MG63 (cell line): ENCODE measurements at places on chromosomes 1 and 21. TPM values are rescaled to one million over a fixed set of nuclear protein-coding genes. Genes with fewer than 3 reads are reported as not detected.

DNA sequence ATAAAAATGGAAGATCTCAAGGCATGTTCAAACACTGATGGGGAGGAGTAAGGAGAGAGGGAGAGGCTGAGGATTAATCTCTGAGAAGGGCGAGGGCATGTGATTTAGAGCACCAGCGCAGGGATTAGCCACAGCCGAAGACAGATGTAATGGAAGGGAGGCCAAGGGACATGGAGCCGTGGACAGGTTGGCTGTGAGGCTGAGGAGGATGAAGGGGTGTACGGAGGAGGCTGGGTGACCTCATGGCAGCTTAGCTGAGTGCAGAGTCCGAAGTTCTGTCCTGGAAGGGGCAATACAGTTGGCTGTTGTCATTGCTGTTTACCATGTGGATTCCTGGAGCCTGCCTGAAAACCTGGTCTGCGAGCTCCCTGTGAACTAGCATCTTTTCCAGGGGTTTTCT, 342.8 kb downstream of the RPS6KC1 start:
- no peak for DNase-seq

Gene MTMR11
- 0.35 and 3.0 TPM in 2 replicates for total RNA-seq

DNA sequence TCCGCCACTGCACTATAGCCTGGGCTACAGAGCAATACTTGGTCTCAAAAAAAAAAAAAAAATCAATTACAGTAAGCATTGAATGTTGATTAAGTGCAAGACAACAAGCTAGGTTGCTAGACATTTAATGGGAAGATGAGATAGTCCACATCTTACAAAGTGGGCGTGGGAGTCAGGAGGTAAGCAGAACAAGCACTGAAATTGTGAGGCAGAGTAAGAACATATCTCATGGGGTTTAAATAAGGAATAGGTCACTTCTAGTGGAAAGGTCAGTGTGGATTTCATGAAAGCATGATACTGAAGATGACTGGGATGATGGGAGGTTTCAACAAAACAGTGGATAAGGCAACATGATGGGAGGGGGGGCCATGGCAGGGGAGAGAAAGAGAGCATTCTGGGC, 1.9 kb upstream of the OLFML2B start:
- no peak for DNase-seq

DNA sequence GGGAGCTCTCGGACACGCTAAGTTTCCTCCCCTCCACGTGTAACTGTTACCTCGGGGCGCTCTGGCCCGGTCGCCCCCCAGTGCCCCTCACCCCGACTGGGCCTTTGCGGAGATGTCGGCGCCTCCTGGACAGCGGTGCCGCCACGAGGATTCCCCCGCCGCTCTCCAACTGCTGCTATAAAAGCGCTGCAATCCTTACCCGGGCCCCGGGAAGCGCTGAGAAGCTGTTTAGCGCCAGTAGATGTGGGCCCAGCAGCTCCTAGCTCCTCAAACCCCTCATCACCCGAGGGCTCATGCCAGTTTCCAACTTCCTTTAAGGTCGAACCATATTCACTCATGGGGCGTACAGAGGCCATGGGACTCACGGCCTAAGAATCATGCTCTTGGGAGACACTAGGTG, 361 bp upstream of the LMX1A start:
- DNase-seq, result no peak

DNA sequence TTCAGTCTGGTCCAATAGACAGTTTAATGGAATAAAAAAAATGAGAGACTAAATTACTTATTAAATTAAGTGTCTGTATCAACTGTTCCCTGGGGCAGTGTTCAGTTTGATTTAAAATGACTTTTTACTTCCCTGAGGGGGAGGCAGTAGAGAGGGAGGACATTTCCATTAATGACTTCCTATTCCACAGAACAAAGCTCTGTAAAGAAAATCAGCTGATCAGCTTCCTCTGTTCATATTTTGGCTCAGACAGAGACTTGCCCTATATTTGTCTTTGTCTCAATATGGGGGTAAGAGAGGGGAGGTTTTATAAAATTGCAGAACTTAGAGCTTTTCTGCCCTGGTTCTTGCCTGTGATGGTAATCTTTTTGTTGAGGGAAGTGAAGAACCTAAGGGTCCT, 8.4 kb downstream of the CFAP126 start:
- no peak for DNase-seq

- DNase-seq, result no peak
Observed at GRCh38 chr1:15852036-15852827, 4.7 kb downstream of the SPEN start.
